Esophagus muscularis mucosa (tissue), 4 donors: ENCODE measurements at places on chromosomes 1 and 21.
A peak's percentile ranks its signal among the peaks of the same experiment; 100 is the strongest.

DNA sequence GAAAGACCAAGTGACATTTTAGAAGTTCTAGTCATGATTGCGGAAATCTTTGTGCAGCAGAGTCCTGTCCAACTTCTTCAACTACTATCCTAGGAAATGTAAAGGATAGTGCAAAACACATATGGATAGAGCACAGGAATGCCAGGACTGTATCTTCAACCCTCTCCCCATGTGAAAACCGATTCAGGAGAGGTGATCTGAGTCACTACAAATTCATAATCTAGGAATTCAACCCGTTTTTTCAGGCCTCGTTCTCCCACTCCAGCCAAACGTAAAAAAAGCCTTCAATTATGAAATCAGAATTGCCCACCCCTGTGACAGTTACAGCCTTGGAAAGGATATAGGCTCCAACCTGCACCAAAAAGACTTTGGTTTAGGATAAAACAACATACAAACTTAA, 52.9 kb upstream of the RGS1 start:
- DNase-seq: no peak

- no peak for DNase-seq
Observed at GRCh38 chr1:108595507-108595906, 35.6 kb downstream of the EEIG2 start.

- DNase-seq: no peak
Observed at GRCh38 chr1:40316595-40317393, at the start of gene COL9A2. Gene COL9A2 (minus strand): TSS chr1:40317286. CDS start chr1:40317197, 89 bp downstream.

DNA sequence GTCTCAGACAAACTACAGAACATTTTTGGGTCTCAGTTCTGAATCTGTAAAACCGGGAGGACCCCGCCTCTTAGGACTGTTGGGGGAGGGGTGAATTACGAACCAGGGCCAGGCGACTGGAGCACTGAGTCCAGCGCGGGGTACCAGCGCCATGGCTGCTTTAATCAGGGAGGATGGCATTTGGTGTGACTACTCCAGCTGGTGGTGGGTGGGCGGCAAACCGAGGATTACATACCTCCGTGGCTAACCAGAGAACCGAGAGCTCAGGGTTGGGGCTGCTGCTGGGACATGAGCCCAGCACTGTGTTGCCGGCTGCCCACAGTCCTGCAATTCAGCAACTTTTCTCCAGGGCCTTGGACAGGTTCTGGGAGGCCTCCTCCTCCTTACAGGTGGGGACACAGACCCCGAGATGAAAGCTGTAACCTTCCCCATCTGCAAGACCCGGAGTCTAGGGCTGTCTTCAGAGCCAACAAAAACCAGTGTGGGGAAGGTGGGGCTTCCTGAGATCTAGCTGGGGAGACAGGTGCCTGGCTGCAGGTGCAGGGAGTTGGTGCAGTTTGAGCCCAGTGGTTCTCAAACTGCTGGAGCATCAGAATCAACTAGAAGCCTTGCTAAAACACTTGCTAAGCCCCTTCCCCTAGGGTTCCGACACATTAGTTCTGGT, 273.5 kb downstream of the FOXD2 start:
- no peak for DNase-seq

DNA sequence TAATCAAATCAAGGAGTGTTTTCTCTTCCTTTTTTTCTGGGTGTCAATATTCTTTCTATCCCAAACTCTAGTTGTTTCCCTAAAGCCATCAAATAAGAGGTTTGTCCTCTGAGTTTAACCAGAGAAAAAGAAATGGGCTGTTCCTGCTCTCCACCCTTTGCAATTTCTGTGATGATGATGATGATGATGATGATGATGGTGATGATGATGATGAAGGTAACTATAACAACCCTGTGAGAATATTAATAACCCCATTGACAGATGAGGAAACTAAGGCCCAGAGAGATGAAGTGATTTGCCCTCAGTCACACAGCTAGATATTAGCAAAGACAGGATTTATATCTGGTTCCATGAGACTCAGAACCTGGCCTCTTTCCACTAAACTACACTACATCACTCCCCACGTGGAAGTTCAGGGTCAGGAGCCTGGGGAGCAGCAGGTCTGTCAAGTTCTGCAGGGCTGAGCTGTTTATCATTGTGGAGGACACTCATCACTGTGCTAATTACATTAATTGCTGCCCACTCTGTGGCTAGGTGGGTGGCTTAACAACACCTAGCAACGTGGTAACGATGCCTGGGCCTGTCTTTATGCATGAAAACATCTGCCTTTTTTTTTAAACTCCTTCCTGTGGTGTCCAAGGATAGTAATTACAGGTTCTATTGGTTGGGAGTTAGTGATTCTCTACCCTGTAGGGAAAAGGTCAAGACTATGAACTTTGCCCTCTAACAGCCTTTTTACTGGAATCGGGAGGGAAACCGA, 19.0 kb upstream of the JUN start:
- no peak for DNase-seq

DNA sequence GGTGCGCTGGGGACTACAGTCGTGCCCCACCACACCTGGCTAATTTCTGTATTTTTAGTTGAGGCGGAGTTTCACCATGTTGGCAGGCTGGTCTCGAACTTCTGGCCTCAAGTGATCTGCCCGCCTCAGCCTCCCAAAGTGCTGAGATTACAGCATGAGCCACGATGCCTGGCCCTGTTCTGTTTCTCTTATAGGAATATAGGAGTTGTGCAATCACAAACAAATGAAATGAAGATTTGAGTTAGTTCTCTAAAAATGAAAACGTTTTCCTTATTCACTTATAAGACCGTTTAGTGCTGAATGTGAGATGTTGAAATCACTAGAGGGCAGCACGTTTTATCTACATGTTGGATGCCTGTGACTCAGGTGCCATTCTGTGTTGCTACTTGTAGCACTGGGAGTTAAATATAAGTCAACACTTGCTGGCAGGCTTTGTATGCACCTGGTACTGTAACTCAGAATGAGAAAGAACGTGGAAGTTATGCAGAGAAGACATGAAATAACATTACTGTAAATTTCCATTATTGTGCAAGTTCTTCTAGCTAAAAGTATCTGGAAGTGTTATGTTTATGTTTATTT, 45.8 kb downstream of the MIGA1 start:
- DNase-seq: no peak

DNA sequence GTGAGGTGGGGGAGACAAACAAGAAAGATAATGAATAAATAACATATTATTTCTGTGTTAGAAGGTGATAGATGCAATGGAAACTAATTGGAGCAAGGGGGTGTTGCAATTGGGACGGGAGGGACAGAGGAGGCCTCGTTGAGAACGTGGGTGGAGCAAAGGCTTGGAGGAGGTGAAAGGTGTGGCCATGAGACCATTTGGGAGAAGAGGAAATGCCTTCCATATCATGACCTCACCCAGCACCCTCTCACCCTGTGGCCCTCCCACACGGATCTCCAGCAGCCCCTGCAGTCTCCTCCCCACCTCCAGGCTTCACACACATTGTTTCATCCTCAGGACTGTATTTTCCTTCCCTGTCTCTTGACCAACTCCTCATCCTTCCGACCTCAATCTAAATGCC, 85.3 kb upstream of the ARHGAP29 start:
- no peak for DNase-seq

GRCh38 chr21:17708522-17709265, 96.0 kb upstream of the BTG3 start:
- DNase-seq: no peak

DNA sequence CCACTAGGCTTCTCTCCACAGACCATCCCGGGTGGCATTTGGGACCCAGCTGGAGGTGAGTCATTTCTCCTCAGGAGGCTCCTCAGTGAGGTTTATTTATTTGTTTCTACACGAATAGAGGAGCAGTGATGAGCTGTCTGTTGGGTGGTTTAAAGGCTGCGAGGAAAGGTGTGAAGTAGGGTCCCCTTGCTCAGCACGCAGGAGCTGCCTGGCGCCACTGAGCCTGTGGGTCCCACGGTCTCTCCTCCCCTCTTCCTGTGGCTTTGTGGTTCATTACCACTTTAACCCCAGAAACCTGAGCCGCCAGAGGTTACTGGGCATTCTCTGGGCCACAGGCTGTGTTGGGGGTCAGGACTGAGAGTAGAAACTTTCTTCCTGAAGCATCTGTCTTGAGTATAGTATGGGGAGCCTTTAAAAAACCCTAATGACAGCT, 39.9 kb downstream of the IL6R start:
- no peak for DNase-seq

- no peak for DNase-seq
Observed at GRCh38 chr1:68173936-68174737, 58.2 kb downstream of the WLS start.

- no peak for DNase-seq
Observed at GRCh38 chr1:59768792-59769735, 45.7 kb upstream of the HOOK1 start.

DNA sequence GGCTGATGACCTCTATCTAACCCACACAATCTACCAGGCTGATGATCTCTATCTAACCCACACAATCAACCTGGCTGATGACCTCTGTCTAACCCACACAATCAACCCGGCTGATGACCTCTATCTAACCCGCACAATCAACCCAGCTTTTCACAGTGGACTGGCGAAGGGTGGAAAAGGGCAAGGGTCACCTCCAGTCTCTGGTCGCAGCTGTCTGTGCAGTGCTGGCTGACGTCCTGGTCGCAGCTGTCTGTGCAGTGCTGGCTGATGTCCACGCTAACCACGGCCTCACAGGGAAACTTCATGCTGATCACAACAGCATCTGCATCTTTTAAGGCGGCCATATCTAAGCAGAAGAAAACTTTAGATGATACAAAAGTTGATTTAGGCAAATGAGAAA, 12.2 kb upstream of the CCDC27 start:
- DNase-seq: no peak

DNA sequence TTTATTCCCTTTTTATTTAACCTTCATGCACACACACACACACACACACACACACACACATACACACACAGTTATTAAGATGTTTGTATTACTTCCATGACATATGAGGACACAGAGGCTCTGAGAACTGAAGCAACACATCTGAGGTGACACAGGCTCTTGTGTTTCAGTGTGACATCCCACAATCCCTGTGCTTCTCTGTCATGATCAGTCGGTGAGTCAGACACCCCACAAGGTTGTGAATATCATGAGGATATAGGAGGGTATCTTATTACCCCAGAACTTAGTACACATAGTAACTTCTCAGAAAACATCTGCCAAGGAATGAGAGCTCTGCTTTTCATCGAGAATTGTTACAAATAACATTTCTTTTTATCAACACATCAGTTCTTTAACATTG, 459.3 kb downstream of the PLPP3 start:
- no peak for DNase-seq

DNA sequence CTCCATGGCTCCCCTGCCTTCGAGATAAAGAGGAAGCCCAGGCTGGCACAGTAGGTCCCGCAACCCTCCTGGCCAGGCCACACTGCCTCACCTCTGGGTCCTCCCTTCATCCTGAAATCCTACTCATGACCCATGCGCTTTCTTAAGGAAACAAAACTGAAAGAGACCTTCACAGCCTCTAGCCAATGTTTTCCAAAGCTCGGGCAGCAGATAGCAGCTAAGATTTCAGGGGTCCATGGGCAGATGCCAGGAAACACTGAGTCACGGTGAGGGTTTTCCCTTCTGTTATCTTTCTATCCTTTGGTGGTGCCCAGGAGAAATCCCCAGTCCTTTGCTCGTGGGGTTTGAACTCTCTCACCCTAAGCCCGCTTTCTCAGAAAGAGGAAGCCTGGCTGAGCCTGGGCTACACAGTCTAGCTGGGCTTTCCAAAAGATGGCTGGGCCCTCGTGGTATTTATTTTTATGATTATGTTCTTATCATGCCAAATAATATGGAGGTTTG, 26.6 kb downstream of the TTC39A start:
- DNase-seq: no peak

- no peak for DNase-seq
Observed at GRCh38 chr1:85359874-85360721, 83.7 kb upstream of the BCL10 start.

DNA sequence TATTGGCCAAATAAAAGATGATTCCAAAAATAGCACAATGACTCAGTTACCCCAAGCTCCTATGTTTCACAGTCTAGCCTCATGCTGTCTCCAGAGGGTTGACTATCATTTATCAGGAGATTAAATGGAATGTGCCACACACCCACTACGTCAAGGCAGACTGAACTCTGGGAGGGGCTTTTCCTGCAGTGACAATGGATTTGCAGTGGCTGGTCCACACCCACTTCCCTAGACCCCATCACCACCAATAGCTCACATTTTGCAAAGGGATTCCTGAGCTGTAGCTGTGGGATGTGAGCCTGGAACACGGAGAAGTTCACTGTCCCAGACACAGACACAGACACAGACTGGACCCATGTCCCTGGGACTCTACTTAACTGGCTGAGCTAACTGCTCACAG, 77.1 kb downstream of the HLCS start:
- no peak for DNase-seq

GRCh38 chr1:21572735-21573277, 63.6 kb downstream of the ALPL start:
- no peak for DNase-seq

- peak; percentile 99 for DNase-seq
Observed at GRCh38 chr1:31715087-31715872, 11.5 kb upstream of the COL16A1 start.

DNA sequence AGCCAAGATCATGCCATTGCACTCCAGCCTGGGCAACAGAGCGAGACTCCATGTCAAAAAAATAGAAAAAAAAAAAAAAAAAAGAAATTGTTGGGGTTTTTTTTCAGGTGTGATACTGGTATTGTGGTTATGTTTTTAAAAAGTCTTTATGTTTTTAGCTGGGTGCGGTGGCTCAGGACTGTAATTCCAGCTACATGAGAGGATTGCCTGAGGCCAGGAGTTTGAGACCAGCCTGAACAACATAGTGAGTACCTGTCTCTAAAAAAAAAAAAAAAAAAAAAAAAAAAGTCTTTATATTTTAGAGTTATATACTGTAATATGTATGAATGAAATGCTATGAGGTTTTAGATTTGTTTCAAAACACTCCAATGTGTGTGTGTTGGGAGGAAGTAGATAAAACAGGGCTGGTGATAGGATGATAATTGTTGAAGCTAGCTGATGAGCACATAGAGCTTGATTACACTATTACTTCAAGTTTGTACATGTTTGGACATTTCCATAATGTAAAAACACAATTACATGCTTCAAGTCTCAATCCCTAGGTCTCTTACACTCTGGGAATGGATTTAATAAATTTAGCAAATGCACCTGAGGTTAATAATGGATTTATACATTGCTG, 30.2 kb upstream of the ATP5PO start:
- no peak for DNase-seq

GRCh38 chr1:86872086-86872485, 41.8 kb downstream of the SELENOF start:
- no peak for DNase-seq

- no peak for DNase-seq
Observed at GRCh38 chr1:204731985-204732575, 46.5 kb upstream of the LRRN2 start.

GRCh38 chr21:44923480-44924084, 2.9 kb upstream of the ITGB2 start:
- DNase-seq: no peak

DNA sequence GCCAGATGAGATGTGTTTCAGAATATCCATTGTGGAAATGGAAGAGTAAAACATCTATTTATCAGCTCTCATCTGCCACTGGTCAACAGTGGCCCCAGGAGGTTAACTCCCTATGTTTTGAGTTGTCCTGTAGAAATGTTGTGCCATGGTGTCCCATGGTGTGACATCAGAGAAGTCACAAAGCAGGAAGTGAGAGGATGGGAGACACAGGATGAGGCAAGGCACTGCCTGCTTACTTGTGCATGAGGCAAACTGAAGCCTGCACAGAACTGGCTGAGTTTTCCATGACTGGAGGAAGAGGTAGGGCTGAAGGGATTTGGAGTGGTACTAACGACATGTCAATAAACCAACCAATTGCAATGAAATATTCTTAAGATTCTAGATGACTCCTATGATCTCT, 131.5 kb upstream of the ZNF644 start:
- peak; percentile 17 for DNase-seq

GRCh38 chr1:55192093-55192492, 23.1 kb downstream of the USP24 start:
- no peak for DNase-seq
